ENCODE measurements at places on chromosomes 6 and 20.
A peak's percentile ranks its signal among the peaks of the same experiment; 100 is the strongest.

DNA sequence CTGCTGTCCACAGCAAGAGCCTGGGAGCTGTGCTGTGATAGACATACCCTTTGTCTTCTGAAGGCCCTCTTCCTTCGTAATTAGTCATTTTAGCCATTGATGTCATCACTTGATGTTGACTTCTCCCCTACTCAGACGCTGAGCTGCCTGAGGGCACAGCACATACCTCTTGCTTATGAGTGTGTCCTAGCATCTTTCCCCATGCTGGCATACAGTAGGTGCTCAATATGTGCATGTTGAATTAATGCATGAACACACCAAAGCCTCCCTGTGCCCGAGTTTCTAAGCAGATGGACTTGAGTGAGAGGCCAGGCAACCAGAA, 35.8 kb upstream of the FAM83D start:
- no peak for DNase-seq

- DNase-seq = peak; percentile 52
Measured at GRCh38 chr6:87139236-87139635, 16.1 kb upstream of the ZNF292 start.

DNA sequence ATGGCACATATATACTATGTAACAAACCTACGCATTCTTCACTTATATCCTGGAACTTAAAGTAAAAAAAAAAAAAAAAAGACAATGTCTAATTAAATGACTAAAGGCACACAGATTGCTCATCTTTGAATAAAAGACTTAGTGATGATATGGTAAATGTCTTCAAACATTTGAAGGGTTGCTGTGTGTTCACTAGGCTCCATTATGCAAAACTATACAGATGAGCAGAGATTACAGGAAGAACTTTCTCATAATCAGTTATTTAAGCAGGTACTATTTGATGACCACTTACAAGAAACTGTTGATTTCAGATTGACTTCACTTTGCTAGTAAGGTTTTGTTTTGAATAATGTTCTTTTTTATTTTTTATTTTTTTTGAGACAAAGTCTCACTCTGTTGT, 34.4 kb downstream of the DNAH8 start:
- no peak for DNase-seq

DNA sequence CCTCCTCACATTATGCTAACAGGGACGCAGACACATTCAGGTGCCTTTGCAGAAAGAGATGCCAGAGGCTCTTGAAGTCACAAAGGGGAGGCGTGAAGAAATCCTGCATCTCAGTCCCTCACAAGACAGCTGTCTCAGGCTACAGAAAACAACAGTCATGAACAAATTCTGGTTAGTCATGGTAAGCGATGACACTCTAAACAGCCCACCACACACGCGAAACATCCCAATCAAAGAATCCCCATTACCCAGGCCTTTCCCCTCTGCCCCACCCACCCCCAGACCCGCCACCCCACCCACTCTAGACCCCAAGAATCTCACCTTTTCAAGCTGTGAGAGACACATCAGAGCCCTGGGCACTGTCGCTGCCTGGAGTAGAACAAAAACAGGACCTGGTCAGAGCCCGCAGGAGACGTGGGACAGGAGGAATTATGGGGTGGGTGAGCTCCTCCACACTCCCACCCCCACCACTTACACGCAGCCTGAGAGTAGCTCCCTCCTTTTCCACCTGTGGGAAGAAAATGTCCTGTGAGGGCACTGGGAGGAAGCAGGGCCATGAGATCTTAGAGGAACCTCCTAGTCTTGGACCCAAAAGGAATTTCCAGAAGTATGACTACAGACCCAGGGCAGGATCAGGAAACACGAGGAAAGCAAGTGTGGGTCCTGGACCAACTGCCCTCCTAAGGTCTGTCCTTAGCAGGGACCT, 2.7 kb downstream of the HLA-B start:
- DNase-seq = no peak

DNA sequence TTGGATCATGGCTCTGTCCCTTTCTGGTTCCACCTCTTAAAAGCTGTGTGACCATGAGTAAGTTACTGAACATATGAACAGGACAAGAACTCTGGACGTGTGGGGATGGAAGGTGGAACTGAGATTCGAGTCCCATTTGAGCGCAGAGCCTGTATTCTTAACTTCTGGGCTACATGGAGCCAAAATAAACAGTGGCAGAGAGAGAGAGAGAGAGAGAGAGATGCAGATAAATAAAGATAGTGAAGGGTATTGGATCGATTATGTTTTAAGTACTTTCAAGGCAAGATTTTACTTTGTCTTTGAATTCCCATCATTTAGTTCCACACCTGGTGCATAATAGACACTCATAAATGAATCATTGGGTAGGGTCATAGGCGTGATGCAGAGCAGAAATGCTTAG, 39.7 kb downstream of the SLC35D3 start:
- no peak for DNase-seq

- DNase-seq = no peak
Measured at GRCh38 chr6:161422710-161423680, 149.1 kb upstream of the AGPAT4 start.

DNA sequence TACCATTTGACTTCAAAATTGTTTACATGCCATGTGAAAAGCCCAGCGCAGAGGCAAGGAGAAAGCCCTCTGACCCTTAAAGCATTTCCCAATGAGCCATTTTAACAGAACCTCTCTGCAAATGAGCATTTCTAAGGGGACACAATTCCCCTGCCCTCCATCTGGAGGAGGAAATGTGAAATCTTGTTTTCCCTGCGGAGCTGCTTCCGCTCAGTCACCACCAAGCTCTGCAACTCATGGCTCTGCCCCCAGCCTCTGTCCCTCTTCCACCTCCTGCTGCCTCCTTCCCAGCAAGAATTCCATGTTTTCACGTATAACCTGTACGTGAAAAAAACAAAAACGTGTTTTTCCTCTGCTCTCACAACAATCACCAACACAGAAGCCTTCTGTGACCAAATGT, 12.3 kb downstream of the RIN2 start:
- no peak for DNase-seq

- DNase-seq = no peak
Measured at GRCh38 chr6:144305567-144305966, 20.4 kb downstream of the UTRN start.

DNA sequence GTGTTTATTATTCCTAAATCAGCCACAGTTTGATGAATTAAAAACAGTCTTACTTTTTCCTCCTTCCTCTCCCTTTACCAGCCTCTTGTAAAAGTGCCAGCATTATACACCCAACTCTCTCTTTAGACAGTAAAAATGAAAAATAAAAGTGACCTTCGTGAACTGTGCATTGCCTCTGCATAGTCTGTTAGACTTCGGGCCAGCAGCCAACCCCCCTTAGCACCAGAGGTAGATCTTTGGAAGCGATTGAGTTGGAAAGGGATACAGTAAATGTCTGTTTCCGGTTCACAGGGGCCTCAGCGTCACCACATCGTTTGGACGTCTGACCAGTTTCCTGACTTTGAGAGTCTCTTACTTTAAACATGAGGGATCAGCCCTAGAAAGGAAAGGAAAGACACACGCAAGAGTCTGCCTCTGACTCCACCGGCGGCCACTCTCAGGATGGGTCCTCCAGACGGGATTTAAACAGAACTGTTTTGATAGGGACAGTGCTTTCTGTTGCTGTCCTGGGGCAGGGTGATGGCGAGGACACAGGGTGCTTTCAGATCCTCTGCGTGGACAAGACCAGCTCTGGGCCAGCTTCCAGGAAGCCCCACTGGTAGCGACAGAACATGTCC, 206.6 kb upstream of the PREP start:
- DNase-seq = peak; percentile 29

DNA sequence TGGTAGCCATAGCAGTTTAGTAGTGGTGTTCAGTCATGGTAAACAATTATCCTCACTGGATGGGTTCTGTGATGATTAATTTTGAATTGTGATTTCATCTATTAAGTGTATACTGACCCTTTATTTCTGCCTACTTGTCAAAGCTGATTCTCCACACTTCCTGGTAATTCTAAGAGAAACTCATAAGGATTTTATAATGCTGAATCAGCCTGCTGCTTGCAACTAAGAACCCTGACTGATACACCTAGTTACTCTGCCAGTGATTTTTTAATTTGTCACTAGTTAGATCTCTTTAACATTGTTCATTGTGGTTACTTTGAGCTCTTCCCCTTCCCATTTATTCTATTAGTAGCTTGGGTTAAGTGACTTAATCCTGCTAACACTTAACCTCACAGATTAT, 8.6 kb downstream of the CDC40 start:
- DNase-seq = no peak

- no peak for DNase-seq
Measured at GRCh38 chr20:53838311-53838868, 232.0 kb downstream of the BCAS1 start.

- DNase-seq = peak; percentile 52
Measured at GRCh38 chr6:78831492-78831891, 35.9 kb upstream of the IRAK1BP1 start.

DNA sequence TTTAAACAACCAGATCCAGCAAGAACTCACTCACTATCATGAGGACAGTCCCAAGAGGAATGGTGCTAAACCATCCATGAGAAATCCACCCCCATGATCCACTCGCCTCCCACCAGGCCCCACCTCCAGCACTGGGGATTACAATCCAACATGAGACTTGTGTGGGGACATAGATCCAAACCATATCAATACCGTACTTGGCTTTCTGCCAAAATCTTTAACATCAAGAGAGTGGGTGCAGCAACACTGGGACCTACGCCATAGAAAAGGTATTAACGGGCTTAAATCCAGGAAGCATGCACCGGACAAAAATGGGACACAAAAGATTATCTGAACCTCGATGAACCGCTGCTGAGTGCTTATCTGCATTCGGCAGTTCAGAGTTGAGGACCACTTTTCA, 322.3 kb upstream of the ARID1B start:
- DNase-seq = no peak

GRCh38 chr20:6644813-6645628, 122.5 kb upstream of the BMP2 start:
- no peak for DNase-seq

GRCh38 chr6:52227495-52227894, 16.8 kb downstream of the IL17F start:
- no peak for DNase-seq

DNA sequence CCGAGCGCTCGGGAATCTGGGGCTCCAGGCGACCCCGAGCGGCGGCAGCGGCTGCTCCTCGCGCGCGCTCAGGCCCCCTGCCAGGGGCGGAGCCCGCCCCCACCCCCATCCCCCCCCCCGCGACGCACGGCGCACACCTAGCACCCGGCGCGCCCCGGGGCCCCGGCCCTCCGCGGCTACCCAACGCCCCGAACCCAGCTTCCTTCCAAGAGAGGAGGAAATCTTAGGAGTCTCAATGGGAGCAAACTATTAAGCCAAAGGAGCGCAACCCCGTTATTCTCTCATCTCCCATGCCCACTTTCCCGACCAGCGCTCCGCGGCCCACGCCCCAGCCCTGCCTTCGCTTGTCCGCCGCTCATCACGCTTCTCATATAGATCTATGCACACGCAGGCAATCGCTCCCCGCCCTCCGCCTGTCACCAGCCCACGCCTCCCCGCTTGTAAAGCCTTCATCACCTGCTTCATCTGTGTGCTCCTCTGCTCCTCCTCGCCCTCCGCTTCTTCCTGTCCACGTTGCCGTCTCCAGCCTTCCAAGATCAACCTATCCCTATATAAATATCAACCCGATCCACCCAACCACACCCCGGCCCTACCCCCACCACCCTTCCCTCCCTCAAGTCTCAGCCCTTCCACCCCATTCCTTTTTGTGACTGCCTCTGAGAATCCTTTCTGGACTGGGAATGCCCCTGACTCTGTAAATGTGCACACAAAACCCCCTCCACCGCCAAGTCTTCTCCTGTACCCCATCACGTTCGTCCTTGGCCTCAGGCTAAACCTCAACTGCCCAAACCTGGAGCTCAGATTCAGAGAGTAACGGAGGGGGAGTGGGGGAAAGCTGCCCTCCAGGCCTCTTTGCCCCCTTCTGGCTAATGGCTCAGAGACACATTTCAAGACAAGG, at the start of gene DLK2:
DLK2 (minus strand) TSS at position 18 of the 898 bp plus-strand sequence. CDS start 723 bp downstream, outside the sequence.
- DNase-seq = peak; percentile 40

DNA sequence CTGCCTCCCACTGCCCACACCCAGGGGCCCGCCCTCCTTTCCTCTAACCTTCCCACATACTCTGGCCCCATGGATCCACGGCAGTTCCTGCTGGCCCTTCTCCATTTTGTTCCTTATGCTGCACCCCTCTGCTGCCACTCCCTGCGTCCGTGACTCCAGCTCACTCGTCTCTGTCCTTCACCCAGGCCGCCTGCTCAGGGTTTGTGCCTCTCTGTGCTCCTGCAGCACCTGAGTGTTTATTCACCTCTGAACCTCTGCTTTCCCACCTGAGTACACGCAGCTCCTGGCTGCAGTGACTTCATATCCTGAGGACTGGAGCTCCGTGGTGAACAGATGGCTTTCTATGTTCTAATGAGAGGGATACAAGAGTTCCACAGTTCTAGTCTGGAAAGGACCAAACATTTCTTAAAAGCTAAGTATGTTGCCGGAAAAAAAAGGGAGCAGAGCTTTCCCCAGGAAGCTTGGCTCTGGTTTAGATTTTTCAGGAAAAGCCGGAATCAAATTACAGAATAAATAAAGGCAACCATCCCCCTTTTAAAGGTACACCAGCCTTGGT, 1.5 kb upstream of the GNRH2 start:
- no peak for DNase-seq

DNA sequence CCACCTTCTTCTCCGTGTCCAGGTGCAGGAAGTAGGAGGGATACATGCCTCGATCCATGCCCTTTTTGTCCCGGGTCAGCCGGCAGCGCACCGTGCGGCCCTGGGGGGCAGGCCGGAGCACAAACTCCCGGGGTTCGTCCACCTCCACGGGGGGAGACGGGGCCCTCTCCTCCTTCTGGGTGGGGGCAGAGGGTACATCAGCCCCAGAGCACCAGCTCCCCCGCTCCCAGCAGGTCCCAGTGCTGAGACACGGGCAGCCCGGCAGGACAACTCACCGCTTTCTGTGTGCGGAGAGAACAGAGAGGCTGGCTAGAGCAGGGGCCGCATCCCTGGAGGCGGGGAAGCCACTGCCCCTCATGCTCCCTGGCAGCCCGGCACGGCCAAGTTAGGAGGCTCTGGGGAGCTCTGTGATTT, 6.7 kb downstream of the TULP1 start:
- no peak for DNase-seq

GRCh38 chr6:112330071-112330878, 16.9 kb upstream of the RFPL4B start:
- DNase-seq = no peak

- DNase-seq = no peak
Measured at GRCh38 chr6:99378636-99379035, 15.4 kb downstream of the COQ3 start.

GRCh38 chr6:12479881-12480280, 189.7 kb downstream of the EDN1 start:
- DNase-seq = no peak

GRCh38 chr6:160374836-160375560, 26.8 kb downstream of the SLC22A3 start:
- no peak for DNase-seq

DNA sequence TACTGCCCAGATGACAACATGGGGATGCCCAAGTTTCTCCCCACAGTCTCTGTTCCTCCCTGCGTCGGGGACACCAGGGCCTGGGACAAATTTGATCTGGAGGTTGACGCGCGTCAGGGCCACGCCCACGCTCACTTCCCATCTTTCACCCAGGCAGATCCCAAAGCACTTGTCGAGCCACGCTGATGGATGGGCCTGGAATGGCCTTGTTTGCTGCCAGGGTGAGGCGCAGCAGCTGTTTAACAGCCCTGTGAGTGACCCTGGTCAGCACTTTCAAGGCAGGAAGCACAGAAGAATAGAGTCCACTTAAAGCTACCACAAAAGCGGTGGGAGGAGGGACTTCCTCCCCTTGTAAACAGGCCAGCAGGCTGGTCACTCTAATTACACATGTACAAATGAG, 324.7 kb upstream of the JARID2 start:
- peak; percentile 54 for DNase-seq

All from Ammon's horn (tissue), 1 donor.